ENCODE measurements at places on chromosomes 13 and 19. TPM values are rescaled to one million over a fixed set of nuclear protein-coding genes. Genes with fewer than 3 reads are reported as not detected.

The LYPD3 gene
- 0.11 TPM for total RNA-seq

The CACNG6 gene
- total RNA-seq, result 0.11 TPM

The FPR1 gene
- 0.11 TPM for total RNA-seq

The SIGLEC14 gene
- total RNA-seq, result not detected

The IZUMO2 gene
- not detected for total RNA-seq

The ZNF575 gene
- 0.37 TPM for total RNA-seq

The IL4I1 gene
- 1.3 TPM for total RNA-seq

The CLDN10 gene
- total RNA-seq, result not detected

The RNF225 gene
- total RNA-seq, result not detected

The LTBP4 gene
- total RNA-seq, result 38.9 TPM

The NLRP7 gene
- total RNA-seq, result 0.22 TPM

The TSKS gene
- not detected for total RNA-seq

The TMTC4 gene
- 19.6 TPM for total RNA-seq

The KLK4 gene
- total RNA-seq, result not detected

The KISS1R gene
- total RNA-seq, result not detected

The CAMSAP3 gene
- total RNA-seq, result not detected
